ENCODE measurements at places on chromosomes 6 and 20. TPM values are rescaled to one million over a fixed set of nuclear protein-coding genes. Genes with fewer than 3 reads are reported as not detected.
A peak's percentile ranks its signal among the peaks of the same experiment; 100 is the strongest.

Gene CBLN4
- total RNA-seq, result 1.5 TPM

DNA sequence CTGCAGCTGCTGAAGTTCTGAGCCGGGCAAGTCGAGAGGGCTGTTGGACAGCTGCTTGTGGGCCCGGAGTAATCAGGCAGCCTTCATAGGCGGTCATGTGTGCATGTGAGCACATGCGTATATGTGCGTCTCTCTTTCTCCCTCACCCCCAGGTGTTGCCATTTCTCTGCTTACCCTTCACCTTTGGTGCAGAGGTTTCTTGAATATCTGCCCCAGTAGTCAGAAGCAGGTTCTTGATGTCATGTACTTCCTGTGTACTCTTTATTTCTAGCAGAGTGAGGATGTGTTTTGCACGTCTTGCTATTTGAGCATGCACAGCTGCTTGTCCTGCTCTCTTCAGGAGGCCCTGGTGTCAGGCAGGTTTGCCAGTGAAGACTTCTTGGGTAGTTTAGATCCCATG lies 21.2 kb upstream of the MAPK13 start:
- no peak for DNase-seq

GRCh38 chr6:74605922-74606581 lies 599.8 kb downstream of the COL12A1 start:
- DNase-seq, result no peak

- peak; percentile 71 for DNase-seq
Observed at GRCh38 chr20:34268851-34269636, 27.8 kb downstream of the ASIP start.

DNA sequence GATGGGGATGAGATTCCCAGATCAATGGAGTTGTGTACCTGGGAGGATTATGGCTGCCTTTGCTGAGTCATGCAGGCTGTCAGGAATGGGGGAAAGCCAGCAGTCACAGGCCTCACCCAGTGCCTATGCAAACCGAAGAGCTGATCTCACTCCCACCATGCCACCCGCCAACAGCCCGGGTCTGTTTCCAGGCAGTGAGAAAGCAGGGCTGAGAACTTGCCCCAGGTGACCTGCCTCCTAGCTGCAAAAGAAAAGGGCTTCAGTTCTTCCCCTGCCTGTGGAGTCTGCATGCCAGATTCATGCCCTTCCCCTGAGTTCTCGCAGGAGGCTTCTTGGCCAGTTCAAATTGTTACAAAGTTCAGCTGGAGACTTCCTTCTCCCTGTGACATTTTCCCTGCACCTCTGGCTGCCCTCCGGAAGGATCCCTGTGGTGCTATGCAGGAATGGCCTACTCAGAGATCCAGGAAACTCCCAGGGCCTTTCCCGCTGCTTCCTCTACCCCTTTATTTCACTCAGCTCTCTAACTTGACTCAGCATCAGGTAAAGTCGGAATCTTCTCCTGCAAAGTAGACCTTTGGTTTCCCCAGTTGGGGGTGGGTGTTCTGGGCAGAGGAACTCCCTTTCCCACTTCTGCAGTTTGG lies 71.5 kb upstream of the B3GAT2 start:
- no peak for DNase-seq

Gene KIF25
- 0.96 TPM for total RNA-seq

DNA sequence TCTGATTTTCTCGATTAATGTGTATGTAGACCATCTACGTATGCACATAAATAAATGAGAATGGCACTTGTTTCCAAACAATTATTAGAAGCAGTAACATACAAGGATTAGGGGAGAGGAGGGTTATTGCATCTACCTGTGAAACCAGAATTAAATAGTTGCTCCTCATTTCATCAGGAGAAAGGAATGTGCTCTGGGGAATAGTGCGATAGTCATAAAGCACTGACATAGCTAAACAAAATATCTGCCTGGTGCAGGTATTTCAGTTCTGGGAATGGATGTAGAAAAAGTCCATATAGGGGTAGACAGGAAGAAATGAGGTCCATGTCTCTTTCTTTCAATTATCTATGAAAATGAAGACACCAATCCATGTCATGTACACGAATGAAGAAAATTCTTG lies 1.6 kb upstream of the ID4 start:
- no peak for DNase-seq

Gene ROS1
- total RNA-seq, result 163 TPM

- no peak for DNase-seq
Observed at GRCh38 chr6:40755749-40756452, 168.7 kb upstream of the LRFN2 start.

Gene HCRTR2
- not detected for total RNA-seq

- no peak for DNase-seq
Observed at GRCh38 chr6:131657222-131657621, 20.1 kb downstream of the ENPP3 start.

GRCh38 chr6:2632368-2632767 lies 118.4 kb downstream of the MYLK4 start:
- no peak for DNase-seq

DNA sequence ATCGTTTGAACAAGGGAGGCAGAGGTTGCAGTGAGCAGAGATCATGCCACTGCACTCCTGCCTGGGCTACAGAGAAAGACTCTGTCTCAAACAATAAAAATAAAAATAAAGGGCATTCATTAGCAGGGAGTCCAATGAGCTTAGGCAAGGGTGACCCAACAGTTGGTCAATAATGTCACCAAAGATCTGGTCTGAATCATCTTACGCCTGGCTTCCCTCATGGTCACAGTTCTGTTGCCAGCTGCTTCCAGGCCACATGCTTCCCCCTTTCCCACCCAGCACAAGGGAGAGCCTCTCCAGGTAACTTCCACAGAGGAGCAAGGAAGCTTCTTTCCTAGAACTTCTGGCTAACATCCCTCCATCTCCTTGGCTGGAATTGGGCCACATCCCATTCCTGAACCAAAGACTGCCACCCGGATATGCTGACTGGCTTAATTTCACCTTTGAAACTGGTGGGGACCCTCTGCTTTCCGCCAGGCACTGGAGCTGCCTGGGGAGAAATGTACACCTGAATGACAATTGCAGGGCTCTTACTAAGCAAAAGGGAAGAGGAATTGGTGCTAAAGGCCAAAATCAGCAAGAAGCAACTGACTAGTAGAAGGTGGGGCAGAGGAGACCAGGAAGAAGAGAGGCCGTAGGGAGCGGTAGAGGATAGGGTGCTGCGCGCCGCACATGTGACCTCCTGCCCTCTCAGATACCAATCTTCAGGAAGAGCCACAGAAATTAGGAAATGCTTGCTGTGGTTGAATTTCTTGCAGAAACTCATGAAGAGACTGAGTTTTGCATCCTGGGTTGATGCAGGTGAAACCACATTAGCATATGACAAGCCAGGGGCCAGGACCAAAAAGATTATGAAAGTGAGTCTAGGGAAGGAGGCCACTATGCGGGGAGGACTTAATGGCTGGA lies 8.3 kb upstream of the SCML4 start:
- no peak for DNase-seq

DNA sequence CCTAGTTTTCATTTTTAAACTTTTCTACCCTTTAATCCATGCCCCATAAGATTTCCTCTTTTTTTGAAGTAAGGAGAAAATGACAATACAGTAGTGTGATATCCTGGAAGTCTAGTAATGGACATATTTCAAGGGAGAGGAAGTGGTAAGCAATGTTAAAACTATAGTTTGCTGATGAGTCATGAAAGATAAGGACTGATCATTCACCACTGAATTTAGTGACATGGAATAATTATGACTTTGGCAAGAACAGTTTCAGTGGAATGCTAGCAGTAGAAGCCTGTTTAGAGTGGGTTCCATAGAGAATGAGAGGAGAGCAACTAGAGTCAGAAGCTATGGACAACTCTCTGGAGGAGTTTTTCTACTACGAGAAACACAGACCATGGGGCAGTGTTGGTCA lies 24.9 kb upstream of the SLC2A12 start:
- no peak for DNase-seq

GRCh38 chr6:149380523-149380922 lies 19.5 kb upstream of the SUMO4 start:
- no peak for DNase-seq

Gene HECA
- 48.9 TPM for total RNA-seq

DNA sequence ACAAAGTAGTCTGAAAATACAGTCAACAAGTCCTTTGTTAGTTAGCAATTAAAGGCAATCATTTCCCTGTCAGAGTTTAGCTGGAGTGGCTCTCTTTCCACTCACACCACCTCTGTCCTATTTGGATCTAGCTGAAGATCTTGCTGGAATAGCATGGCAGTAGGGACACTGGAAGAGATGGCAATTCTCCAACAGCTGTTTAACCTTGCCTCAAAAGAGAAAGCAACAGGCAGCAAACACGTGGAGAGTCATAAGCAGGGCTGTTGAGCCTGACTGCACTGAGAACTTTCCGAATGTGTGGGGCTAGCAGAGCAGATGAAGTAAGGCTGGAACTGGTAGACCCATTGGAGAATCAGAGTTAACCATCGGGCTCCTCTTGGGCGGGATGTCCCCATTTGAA lies 38.0 kb upstream of the PRSS35 start:
- DNase-seq, result no peak

DNA sequence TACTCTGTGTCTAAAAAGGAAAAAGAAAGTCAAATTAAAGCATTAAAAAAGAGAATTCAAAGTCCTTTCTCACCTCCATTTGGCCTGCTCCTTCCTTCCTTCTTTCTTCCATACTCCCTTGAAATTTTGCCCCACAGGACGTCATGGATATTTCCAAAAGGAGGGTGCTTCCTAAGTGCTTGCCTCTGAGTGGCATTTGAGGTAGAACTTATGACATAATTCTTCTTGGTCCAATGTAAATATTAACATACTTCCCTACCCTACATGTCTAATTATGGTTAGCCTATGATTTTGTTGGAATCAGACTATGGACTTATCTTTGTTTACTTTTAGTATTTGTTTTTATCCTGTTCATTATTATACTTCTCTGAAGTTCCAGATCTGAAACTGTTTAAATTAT lies 132.3 kb downstream of the PFDN4 start:
- DNase-seq, result no peak

DNA sequence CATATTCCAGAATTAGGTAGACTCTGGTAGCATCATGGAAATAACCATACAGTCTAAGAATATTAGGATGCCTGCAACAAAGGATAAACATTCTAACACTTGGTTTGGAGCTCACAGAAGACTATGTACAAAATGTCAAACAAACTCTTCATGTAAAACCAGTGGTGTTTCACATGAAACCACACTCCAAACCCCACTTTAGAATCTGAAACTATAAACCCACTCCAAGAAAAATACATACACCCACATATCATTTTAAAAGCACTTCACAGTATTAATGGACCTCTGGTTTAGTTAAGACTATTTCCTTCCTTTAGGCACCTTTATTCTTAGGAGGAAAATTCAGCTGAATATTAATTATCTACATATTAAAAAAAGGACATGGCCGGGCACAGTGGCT lies 10.5 kb downstream of the AURKA start:
- no peak for DNase-seq

DNA sequence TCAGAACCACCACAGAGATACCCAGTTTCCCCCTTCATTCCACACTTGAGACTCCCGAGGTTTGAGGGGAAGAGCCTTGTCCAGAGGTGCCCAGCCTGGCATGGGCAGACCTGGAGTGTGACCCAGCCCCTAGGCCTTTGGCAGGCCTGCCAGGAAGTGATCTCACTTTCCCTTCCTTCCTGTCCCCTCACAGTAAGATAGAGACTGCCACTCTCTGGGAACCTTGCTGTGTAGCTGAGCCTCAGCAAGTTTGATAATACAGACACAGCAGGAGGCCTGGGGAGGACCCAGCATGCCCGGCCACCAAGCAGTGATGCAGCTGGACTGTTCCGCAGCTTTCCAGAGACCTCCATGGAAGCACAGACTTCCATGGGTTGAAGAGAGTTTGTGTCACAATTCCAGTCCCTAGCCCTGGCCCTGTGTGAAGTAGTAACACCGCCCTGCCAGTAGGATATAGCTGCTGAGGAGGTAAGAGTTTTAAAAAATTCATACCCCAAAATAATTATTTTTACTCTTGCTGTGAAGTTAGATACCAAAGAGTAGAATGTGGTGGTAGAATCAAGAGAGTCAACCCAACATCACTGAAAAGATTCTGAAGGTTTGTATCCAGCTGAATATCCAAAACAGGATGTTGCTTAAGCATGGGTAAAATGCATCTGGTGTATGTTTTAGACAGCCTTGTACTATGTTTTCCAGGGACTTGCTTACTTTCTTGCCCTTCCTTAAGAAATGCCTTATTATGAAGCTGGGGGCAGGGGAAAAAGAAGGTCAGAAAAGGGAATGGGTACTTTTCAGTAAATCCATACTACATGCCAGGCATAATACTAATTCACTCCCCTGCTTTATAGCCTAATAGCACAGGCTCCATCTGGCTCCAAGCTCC lies 16.3 kb downstream of the PKIG start:
- DNase-seq, result no peak

GRCh38 chr6:126812651-126813050 lies 305.8 kb upstream of the RSPO3 start:
- DNase-seq, result no peak

- DNase-seq, result no peak
Observed at GRCh38 chr20:63178889-63179686, 36.8 kb downstream of the YTHDF1 start.

DNA sequence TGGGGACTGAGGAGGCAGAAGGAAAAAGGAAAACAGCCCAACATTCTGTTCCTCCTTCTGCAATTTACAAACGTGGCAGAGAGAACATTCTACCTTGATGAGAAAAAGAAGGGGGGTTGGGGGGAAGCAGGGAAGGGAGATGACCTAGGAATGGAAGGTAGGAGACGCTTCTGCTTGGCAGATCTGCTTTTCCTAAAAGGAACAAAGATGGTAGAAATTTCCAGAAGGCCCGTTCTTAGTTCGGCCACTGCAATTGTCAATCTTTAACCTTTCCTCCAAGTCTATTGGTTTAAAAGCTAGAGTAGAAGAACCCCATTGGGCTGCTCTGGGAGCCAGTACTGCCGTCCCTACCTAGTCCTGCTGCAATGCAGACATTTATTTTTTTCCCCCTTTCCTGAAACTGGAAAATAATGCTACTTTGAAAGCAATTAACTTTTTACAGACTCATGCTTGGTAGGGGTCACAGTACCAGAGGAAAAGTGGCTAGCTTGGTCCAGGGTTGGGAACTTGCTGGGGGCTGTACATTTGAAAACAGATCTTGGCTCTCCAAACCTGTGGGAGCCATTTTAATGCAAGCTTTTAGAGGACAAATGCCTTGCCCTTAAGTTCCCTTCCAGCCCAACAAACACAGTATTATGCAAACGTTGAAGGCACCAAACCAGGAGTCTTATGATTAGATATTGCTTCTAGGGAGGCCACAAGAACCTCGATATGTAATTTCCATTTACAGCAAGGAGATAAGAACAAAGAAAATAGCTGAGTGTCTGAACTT lies 2.6 kb downstream of the ZMYND8 start:
- DNase-seq, result no peak

All from upper lobe of right lung (tissue), 1 donor.